ENCODE measurements at places on chromosomes 1 and 21.

DNA sequence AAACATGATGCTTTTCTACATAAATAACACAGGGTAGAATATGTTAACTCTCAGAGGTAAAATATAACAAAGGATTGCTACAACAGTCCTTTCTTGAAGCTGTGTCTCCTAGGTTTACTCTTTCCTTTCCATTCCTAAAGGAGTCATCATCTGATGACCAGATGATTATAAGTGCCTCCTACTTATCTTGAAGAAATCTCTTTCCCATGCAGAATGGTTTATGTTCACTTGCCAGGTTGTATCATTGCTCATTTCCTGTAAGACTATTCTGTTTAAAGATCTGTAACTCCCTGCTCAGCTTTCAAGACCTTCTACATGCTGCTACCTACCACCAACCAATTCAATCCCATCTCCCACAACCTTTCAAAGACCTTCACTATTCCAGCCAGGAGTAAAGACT is 51.5 kb upstream of the PTCH2 start:
- DNase-seq, result no peak

GRCh38 chr1:3922201-3922725 is 22.2 kb upstream of the C1orf174 start:
- DNase-seq, result no peak

DNA sequence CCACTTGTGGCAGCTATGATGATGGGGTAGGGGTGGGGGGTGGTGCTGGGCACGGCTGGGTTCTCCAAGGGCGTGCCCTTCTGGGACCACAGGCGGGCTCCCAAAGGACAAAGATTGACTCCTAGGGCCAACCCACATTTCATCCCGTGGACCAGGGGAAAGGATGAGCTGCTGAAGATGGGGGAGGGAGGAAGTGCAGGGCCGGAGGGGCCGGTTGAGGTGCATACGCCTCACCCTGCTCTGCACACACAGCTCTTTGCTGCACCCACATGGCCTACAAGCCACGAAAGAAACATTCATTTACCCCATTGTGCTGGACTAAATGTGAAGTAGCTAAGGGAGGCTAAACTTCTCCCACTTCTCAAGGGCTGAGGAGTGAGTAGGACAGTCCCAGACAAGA is 34.2 kb upstream of the GNPAT start:
- DNase-seq, result no peak

- no peak for DNase-seq
These were observed 958.3 kb downstream of the ADGRL2 start for GRCh38 chr1:82759035-82759434.

DNA sequence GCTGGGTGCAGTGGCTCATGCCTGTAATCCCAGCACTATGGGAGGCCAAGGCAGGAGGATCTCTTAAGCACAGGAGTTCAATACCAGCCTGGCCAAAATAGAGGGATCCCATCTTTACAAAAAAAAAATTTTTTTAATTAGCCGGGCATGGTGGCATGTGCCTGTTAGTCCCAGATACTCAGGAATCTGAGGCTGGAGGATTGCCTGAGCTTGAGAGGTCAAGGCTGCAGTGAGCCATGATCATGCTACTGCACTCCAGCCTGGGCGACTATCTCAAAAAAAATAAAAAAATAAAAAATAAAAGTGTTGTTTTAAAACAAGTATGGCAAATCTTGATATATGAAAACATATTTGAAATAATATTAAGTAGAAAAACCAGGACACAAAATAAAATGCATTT is 44.4 kb upstream of the CACHD1 start:
- no peak for DNase-seq

GRCh38 chr1:109385417-109385816 is 12.3 kb downstream of the SORT1 start:
- no peak for DNase-seq

GRCh38 chr1:29408831-29409605 is 172.7 kb downstream of the PTPRU start:
- DNase-seq, result no peak

DNA sequence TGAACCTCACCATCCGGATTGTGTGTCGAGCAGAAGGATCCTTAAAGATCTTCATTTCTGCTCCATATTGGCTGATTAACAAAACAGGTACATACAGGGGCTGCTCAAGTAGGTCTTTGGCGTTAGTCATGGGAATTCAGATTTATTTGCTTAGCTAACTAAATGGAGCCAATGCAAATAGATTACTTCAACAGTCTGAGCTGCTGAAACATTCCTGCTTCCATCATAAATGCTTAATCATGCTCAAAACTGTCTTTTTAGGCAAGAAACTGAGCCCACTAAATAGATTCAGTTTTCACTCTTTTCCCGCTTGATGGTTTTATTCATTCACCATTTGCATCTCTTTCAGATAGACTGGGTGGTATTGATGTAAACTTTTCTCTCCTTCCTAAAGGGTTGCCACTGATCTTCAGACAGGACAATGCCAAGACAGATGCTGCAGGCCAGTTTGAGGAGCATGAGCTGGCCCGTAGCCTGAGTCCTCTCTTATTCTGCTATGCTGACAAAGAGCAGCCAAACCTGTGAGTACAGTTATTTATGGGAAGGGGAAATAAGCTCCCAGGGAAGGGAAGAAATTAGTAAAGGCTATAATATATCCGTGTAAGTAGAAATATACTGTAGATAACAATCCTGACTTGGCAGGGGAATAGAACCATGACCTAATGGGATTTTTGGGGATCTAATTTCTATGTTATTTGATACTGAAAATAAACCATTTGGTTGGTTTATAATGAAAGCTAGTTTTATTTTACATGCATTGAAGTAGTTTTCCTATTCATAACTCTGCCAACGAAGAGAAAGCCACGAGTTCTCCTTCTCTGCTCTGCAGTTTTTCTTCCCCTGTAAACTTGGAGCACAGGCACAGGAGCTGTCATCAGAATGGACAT is 126.4 kb downstream of the VPS13D start:
- no peak for DNase-seq

- DNase-seq, result no peak
These were observed 33.1 kb downstream of the KCNJ15 start for GRCh38 chr21:38289705-38290485.

DNA sequence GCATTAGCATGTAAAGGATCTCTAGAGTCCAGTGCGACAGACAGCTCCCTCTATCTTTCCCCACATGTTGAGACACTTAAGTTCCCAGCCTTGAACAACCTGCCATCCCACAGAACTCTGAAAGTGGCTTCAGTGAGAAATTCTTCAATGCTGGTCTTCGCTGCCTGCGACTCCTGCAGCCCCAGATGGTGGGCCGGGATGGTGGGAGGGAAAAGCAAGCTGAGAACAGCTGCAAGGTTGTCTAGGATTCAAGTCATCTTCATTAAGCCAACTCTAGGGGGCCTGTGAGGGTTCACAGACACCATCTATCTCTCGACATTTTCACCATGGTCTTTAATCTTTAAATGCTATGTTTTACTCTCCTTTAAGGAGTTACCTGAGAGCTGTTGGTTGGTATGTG is 185.5 kb upstream of the C1orf174 start:
- DNase-seq, result no peak
